Bronchus fibroblast of lung (primary cell): ENCODE measurements at places on chromosomes 3 and 15. TPM values are rescaled to one million over a fixed set of nuclear protein-coding genes. Genes with fewer than 3 reads are reported as not detected.

ZNF280D gene
- 10.9 and 11.6 TPM in 2 replicates for total RNA-seq

XPC gene
- total RNA-seq, result 20.5 and 24.5 TPM in 2 replicates

MESP2 gene
- total RNA-seq, result 0.45 and 1.3 TPM in 2 replicates

P2RY1 gene
- total RNA-seq, result 0.17 and 0.30 TPM in 2 replicates

NOX5 gene
- 0.15 TPM in 1 of 2 replicates, not detected in the other for total RNA-seq

NCBP2 gene
- total RNA-seq, result 47.9 TPM in 2 replicates
